ENCODE measurements at places on chromosomes 2 and 18.

DNA sequence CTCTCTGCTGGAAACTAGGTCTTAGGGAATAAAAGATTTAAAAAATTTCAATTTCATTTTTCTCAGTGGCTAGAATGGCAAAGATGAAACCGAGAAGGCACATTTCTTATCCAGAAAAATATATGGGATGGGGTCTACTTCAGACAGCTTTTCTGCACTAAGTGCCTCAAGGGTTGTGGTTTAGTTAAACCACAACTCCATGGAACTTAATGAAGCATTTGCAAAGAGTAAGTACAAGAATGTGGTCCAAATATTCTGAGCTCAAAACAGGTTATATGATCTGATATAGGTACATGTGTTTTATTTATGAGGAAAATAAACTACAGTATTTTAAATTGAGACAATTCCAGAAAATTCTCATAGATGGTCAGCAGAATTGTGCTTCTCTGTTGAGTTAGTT is 101.8 kb upstream of the FZD5 start:
- DNase-seq, result no peak

DNA sequence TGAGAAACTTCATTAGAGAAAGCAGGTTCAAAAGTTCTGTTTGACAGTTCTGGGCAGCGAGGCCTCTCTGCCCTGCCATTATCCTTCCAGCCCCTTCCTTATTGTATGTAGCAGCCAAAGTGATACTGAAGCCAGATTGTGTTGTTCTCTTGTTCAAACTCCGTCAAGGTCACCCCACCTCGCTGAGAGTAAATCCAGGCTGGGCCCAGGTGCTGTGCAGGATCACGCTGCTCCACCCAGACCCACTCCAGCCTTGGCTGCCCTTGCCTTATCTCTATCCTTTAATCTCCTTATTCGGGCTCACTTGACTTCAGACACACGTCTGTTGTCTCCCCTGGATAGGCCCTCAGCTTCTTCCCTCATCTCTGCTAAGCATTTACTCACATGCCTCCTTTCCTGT is 196.1 kb downstream of the CPS1 start:
- DNase-seq, result no peak

DNA sequence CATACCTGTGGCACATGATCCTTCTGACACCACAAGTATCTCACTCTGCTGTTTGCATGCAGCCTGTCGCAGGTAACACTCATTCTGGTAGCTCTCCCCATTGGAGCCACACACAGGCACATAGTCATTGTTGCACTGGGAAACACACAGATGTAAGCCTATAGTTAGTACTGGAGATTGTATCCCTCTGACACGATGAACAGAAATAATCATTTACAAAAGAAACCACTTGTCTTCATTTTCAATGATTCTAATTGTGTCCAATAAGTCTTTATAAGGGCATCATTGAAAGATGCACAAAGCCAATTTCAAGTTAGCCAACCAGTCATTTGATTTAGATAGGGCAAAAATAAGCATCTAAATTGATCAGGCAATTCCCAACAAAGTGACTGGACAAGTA is 10.4 kb downstream of the TMEFF2 start:
- no peak for DNase-seq

GRCh38 chr18:22924589-22924988 is 8.5 kb upstream of the RBBP8 start:
- no peak for DNase-seq

- no peak for DNase-seq
Measured at GRCh38 chr18:58156516-58156915, 112.5 kb downstream of the NEDD4L start.

GRCh38 chr2:236207472-236207871 is 39.3 kb upstream of the GBX2 start:
- no peak for DNase-seq

DNA sequence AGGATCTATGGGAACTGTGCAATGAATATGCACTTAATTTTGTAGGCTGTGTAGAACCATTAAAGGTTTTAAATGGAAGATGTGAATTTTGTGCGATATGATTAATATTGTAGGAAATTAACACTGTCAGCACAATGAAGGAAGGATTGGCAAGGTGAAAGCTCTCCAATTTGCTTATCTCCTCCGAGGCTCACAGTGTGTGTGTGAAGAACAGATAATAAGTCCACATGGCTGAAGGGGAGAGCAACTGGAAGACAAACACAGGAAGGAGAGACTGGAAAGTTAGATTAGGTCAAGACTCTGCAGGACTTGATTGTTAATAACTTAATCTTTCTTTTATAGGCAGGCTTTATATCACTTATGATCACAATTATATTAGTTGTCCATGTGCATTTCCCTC is 269.7 kb upstream of the VRK2 start:
- DNase-seq, result no peak

GRCh38 chr2:17877811-17878280 is 621 bp upstream of the KCNS3 start:
- no peak for DNase-seq

DNA sequence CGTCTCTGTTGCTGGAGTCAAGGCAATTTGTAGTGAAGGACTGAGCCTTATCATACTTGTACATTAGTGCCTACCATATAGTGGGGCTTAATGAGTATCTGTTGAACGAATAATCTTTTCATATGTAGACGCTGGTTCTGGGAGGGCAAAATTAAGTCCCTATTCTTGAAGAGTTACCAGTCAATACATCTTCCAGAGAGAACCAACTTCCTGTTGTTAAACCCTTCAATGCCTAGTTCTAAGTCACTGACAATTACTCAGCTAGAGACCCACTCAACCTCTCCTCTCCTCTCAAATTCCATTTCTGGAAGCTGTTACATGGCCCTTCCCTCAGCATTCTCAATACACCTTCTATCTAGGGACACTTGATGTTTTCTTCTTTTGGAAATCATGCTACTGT is 1.1 kb upstream of the MOB4 start:
- no peak for DNase-seq

- DNase-seq, result no peak
Measured at GRCh38 chr18:40687399-40687798, 1267.6 kb upstream of the PIK3C3 start.

GRCh38 chr2:221203125-221203524 is 369.0 kb downstream of the EPHA4 start:
- DNase-seq, result no peak

GRCh38 chr18:8629602-8630001 is 20.4 kb downstream of the RAB12 start:
- DNase-seq, result no peak

- DNase-seq, result no peak
Measured at GRCh38 chr2:45182667-45183295, 173.5 kb upstream of the SIX2 start.

All from stimulated activated CD4-positive, alpha-beta T cell treated with anti-CD3 and anti-CD28 coated beads, Interleukin-15, amount 100 ng/mL, for 48 hours (primary cell).